Frontal cortex (tissue), 4 donors: ENCODE measurements at places on chromosomes 16 and 17. TPM values are rescaled to one million over a fixed set of nuclear protein-coding genes. Genes with fewer than 3 reads are reported as not detected.

Gene SECTM1
- 4.9 TPM for total RNA-seq

Gene TP53TG3C
- total RNA-seq: not detected

Gene RAC3
- total RNA-seq: 110 TPM

Gene RNF157
- total RNA-seq: 18.3 TPM

Gene LONP2
- 62.4 TPM for total RNA-seq

Gene CANT1
- 17.5 TPM for total RNA-seq

Gene SLC13A5
- 0.41 TPM for total RNA-seq

Gene C16orf74
- total RNA-seq: 0.82 TPM

Gene TPSAB1
- total RNA-seq: not detected

Gene GUCY2D
- under 0.01 TPM for total RNA-seq
